Pancreas (tissue), 10 donors: ENCODE measurements at places on chromosomes 12 and 14. TPM values are rescaled to one million over a fixed set of nuclear protein-coding genes. Genes with fewer than 3 reads are reported as not detected.

Gene RNASE2
- 0.72 TPM for total RNA-seq

Gene ADGRD1
- total RNA-seq, result 4.9 TPM

Gene PTPRR
- 0.72 TPM for total RNA-seq

GRCh38 chr12:48993787-48994186 is 5.4 kb downstream of the DDN start:
- no peaks in the 10 kb centered on the region for H3K27me3 ChIP-seq
- H3K36me3 ChIP-seq, result no peaks in the 10 kb centered on the region
- H3K4me3 ChIP-seq, result no peak overlapping the region

GRCh38 chr14:22735096-22735495 is 31.4 kb upstream of the OXA1L start:
- H3K27me3 ChIP-seq, result no peaks in the 10 kb centered on the region
- no peaks in the 10 kb centered on the region for H3K36me3 ChIP-seq
- no peak overlapping the region for H3K27ac ChIP-seq
- no peak overlapping the region for H3K4me3 ChIP-seq
- H3K4me1 ChIP-seq, result no peaks in the 10 kb centered on the region
- no peak for DNase-seq

- H3K36me3 ChIP-seq, result no peaks in the 10 kb centered on the region
- H3K27me3 ChIP-seq, result no peaks in the 10 kb centered on the region
- DNase-seq, result no peak
- peaks cover 48% of the 10 kb centered on the region for H3K4me1 ChIP-seq
- H3K4me3 ChIP-seq, result no peak overlapping the region
- peak overlapping the region; percentile 16 for H3K27ac ChIP-seq
Observed at GRCh38 chr14:24986206-24986893, 63.6 kb downstream of the STXBP6 start.
